ENCODE measurements at places on chromosomes 2 and 18.

DNA sequence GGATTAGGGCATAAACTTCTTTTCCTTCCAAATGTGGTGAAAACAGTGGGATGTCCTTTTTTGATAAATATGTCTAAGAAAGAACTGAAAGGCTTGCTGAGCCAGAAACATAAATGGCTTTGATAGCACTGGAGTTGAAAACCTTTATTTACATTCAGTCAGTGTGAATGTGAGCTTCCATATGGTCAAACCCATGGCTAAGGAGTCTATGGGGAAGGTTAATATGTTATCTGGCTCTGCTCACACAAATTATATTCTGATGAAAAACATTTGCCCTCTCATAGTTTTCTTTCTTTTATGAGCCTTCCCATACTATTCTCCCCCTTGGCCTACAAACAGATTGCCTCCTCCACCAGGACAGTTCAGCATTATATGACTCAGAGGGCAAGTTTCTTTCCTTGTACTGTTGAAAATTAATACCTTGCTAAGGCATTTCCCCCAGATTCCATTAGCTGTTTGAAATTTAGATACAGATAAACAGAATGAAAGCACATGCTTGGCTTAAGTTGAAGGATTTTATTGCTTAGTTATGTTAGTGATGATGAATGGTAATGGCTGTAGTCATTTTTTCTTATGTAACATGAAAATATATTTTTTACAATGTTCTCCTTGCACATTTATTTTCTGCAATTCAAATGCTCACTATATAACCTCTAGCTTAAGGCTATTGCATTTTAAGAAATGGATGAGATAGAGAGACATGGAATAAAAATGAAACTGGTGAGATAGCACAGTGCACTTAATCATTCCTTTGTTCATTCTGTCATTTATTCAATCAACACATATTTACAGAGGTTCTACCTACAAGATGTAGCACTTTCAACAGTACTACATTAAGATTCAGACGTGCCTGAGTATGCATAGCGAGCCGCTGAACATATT is 544.1 kb downstream of the LRRTM4 start:
- DNase-seq = no peak

- DNase-seq = no peak
Measured at GRCh38 chr2:109637749-109638570, 23.8 kb downstream of the SOWAHC start.

- DNase-seq = no peak
Measured at GRCh38 chr2:148906124-148906523, 31.1 kb downstream of the KIF5C start.

DNA sequence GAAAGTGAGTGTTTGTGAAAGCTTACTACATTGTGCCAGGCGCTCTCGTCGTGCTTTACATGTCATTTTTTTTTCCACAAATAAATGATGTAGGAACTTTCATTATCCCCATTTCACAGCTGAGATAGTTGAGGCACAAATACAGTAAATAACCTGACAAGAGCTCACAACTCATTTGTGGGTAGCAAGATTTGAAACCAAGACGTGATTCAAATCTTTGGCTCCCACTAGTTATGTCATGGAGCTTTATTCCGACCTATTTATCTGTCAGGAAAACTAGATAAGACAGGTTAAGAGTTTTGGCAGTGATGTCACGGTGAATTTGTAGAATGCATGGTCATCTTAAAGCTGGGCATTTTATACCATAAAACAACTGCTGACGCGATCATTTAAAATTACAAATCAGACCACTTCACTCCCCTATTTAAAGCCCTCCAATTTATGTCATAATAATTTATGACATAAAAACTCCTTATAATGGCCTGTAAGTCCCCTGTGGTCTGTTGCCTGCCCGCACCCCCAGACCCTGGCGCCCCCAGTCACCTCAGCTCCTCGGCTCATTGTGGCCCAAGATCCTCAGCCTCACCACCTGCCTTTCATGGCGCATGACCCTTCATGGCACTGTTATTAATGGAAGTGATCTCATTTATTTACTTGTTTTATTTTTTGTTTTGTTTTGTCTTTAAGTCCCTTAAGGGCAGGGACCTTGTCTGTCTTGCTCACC is 678 bp upstream of the ZNF24 start:
- DNase-seq = no peak

DNA sequence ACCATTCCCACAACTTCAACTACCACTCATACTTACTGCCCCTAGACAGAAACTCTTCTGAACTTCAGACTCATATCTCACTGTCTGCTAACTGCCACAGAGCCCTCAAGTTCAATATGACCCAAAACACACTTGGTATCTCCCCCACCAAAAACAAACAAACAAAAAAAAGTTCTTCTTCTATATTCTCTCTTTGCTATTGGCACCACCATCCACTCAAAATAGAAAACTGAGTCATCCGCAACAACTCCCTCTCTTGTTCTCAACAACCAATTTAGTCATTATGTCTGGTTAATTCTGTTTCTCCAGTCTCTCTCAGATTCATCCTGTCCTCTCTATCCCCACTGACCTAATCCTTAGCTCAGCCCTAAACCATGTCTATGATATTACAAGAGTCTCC is 7.2 kb upstream of the DCTN1 start:
- DNase-seq = no peak

GRCh38 chr2:38905251-38905650 is 15.6 kb downstream of the ARHGEF33 start:
- no peak for DNase-seq

- DNase-seq = no peak
Measured at GRCh38 chr18:67280486-67281242, 235.9 kb downstream of the DSEL start.

DNA sequence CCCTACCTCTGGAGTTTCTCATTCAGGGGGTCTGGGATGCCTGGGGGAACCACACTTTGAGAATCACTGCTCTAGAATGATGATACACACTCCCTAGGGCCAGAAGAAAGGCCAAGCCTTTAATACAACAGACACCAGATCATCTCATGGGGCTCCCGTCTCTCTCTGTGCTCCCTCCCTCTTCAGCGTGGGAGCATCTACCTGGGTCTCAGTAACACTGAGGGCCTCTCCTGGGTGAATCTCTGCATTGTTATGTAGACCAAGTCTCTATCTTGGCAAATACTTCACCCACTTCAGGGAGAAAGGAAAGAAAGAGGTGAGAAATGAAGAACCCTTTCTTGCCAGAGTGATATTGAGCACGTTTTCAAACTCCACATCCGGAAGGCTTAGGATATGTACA is 146.8 kb upstream of the MSH6 start:
- DNase-seq = no peak

DNA sequence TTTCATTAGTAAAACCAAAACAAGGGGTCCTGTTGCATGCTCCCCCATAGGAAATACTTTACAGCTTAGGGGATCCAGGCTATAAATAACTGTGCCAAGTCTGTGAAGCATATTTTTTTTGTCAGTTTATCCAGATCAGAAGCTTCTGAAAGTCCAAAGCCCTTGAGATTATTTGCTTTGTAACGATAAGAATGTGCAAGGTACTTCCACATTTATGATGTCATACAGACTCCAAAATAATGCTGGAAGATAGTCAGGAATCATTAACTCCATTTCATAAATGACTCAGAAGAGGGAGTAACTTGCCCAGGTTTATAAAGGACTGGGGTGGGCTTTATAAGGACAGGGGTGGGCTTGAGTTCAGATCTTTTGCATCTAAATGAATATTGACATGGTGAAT is 29.3 kb downstream of the RDH14 start:
- DNase-seq = no peak

- DNase-seq = no peak
Measured at GRCh38 chr2:25355270-25355669, 13.5 kb upstream of the DNMT3A start.

DNA sequence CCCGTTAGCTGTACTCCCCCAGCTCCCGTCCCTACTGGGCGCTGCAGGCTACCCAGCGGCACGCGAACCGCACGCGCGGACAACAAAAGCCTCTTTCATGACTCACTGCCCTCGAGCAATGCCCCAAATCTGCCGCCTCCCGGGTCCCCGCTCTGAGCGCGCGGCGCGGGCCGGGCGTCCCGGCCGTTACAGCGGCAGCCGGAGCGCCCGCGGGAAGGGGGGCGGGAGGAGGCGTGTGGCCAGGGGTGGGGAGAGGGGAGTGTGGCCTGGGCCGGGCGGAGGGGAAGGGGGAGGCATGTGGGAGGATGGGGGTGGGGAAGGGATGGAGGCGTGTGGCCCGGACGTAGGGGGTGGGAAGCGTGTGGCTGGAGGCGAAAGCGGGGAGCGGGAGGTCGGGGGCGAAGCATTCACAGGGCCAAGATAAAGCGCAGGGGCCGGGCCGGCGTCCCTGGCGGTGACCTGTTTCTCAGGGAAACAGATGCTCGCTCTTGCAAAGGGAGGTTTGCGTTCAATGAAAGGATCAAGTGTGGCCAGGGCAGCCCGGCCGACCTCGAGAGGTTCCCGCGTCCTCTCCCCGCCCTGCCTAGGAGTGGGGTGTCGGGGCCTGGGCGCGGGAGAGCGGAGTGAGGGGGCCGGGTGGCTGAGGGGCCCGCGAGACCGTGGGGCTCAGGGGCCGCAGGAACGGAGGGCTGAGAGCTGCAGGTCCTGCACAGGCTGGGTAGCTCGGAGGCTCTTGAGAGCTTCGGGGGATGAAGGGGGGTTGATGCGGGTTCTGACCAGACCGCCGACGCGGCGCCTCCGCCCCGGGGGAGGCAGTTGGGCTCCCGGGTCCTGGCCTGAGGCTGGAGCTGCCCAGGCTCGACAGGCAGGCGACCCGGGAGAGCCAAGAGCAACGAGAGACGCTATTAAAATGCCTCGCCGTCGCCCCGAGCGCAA is 3.5 kb upstream of the NEUROD1 start:
- DNase-seq = no peak

DNA sequence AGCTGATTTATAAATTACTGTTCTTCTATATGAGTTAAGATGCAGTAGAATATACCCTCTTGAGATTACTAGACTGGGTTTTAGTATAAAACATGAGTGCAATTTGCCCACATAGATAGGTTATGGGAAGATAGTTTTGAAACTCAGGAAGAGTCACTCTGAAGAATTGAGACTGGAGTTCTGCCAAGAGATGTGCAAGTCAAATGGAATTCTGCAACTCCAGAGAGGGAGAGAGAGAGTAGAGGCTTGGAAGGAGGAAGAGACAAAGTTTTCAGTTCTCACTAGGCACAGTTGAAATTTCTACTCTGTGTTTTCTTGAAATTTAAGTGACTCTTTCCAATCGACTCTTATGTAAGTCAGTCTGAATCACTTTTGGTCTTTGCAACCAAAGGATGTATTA is 878.8 kb downstream of the TSN start:
- DNase-seq = no peak

- no peak for DNase-seq
Measured at GRCh38 chr18:55861266-55861665, 273.3 kb upstream of the TCF4 start.

- no peak for DNase-seq
Measured at GRCh38 chr2:152241948-152242729, 66.6 kb upstream of the STAM2 start.

DNA sequence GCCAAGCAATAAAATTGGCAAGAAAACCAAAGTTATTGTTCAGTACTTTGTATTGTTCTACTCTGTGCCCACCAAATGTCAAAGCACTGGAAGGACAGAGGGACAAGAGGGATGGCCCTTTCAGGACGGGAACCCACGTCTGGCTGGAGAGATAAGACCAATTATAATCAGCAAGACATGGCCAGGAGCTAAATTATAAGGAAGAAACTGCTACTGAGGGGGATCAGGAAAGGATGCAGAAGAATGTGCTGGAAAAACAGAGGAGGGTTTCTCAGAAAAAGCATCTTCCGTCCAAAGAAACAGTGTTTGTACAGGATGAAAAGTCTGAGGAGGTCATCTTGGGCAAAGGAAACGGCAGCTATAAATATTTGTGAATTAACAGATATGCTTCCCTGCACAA is 46.4 kb upstream of the NARS1 start:
- DNase-seq = no peak

DNA sequence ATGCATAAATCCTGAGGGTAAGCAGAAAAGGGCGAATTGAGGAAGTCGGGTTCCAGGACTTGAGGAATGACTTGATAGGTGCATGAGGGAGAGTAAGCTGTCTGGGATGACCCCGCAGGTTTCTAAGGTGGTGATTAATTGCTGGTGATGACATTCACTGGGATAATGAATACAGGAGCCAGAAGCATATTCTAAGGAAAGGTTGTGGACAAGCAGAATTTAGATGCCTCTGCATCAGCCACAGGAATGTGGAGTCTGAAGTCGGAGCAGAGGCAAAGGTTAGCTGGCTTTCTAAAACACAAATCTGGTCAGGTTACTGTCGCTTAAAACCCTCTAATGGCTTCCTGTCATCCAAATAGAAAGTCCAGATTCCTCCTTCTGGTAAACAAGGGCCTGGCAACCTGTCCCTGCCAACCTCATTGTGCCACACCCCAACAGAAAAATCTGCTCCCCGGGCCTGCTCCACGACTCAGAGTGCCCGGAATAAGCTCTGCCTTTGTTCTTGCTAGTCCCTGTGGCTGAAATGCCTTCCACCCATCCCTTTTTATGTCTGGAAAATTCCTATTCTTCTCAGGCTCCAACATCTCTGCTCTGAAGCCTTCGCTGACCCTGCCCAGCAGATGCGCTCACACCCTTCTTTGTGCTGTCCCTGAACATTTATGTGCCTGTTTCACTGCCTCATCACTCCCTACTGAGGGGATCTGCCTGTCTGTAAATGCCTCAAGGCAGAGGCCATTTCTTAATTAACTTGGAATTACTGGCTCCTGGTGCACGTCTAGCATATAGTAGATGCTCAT is 11.3 kb upstream of the TMEM214 start:
- no peak for DNase-seq

DNA sequence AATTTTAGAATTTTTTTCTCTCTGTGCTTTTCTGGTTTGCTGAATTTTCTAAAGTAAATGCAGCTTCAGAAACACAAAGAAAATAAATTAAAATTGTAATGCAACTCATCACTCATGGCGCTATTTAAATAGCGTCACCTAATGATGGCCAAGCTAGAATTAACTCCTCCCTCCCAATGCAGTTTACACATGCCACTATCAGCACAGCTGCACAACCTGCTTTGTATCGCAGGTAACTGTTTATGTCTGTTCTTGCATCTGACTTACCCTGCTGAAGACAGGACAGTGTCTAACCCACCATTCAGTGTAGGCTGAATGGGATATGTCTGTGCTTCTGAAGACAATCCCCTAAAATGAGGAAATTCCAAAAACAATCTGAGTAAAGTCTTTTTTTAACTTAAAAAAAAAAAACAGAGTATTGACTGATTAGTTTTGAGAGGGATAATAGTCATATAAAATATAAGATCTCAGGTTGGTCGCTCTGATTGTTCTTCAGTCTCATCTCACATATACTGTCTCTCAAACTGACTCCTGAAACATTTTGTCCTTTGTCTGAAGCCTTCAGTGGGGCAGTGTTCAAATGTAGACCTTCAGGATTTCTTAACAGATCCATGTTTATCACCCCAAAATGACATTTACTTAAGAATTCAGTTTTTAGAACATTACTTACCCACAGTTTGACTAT is 271.4 kb downstream of the ZEB2 start:
- no peak for DNase-seq

Data from activated naive CD4-positive, alpha-beta T cell (primary cell).